ENCODE measurements at places on chromosomes 2 and 18.
A peak's percentile ranks its signal among the peaks of the same experiment; 100 is the strongest.

DNA sequence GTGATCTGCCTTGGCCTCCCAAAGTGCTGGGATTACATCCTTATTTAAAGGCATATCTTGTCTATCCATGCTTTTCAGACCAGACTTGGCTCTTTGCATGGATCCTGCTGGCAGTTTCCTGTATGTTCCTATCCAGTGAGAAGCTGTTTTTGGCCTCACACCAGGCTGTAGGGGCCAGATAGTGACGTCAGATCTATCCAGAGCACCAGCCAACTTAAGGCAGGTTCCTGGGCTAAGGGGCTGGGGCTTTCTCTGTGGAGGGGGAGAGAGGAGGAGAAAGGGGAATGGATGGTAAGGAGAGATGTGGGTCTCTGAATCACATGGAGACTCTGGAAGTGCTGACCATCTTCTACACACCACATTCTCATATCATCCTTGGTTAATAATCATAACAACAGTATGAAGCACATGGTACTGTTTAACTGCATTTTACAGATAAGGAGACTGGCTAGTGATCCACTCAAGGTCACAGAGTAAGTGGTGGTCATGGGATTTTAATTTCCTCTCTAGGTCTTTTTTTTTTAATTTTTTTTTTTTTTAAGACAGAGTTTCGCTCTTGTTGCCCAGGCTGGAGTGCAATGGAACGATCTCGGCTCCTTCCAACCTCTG, 2.0 kb upstream of the FAM117B start:
- no peak for DNase-seq

- no peak for DNase-seq
Observed at GRCh38 chr18:24072743-24073142, 58.2 kb downstream of the TTC39C start.

GRCh38 chr2:66481100-66481549, 46.2 kb downstream of the MEIS1 start:
- no peak for DNase-seq

DNA sequence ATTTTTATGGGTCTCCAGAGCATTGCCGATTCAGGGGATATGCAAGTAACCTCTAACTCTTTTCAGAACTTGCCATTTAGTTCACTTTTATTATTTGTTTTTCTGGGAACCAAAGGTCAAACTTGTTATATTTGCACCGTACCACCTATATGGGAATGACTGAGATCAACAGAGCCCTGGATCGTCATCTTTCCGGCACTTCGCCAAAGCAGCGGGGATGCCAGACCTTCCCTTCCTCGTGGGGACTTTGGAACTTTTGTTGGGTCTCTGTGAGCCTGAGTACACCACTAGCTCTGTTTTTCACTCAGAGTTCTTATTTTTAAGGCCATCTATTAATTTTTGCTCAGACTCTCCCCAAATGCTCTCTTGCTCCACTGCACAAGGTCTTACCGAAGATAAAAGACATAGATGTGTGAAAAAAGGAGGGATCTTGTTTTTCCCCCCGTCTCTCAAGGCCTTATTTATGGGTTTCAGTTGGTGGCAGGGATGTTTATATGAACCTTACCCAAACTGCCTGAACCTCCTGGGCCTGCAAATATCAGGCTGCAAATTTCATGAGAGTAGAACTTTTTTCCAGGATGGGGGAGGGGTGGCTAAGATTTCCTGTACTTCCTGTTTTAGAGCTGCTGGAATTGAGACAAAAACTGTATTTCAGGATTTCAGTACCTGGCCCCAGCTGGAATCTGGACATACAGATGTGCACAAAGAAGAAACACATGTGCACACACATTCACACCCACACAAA, 350.3 kb downstream of the HRH4 start:
- no peak for DNase-seq

GRCh38 chr2:196592331-196592910, 47.1 kb upstream of the CCDC150 start:
- peak; percentile 33 for DNase-seq

DNA sequence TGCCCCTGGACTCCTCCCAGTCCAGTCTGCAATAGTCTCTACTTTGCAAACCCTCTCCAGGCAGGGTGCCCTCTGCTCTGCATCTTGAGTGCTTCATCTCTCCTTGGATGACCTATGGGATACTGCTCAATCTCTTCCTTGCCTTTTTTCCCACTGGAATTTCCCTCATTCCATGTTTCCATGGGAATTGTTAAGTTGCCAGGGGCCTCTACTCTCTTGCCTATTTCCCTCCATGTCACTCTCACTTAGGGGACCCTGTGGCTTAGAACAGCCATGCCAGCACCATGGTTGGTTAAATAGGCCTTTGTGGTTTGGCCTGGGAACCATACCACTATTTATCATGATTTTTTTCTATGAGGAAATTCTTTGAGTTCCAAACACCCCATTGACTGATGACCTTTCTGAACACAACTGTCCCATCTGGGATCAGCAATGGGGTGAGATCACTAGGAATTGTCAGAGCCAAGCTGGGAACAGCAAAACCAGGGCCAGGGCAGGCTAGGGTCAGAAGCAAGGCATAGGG, 91.4 kb upstream of the RBMS1 start:
- DNase-seq = no peak

DNA sequence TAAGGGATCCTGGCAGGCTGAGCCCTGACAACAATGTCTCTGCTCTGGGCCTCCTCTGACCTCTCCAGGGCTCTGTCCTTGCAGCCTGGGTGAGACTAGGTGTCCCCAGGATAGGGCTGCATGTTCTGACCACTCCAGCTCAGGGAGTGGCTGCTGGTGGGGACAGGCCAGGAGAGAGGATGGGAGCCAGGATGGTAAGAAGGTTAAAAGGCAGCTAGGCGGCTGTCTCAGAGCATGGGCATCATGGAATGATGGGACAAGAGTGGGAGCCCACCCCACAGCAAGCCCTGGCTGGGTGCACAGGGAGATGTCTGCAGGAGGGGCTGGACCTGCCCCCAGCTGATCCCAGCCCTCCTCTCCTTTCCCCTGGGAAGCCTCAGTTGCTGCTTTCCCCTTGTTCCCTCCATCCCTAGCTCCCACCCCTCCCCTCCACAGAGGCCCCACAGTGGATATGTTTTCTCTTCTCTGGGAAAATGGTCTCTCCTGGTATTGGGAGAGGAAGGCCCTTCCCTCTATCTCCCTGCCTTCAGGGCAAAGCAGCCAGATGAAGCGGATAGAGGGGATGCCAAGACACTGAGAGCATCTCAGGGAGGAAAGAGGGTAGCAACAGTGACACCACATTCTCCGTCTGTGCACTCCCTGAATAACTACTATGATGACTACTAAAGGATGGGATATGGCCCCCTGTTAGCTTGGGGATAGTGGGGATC, 334.3 kb downstream of the DYSF start:
- DNase-seq = no peak

GRCh38 chr2:9918275-9918674, 33.2 kb upstream of the GRHL1 start:
- DNase-seq = no peak

DNA sequence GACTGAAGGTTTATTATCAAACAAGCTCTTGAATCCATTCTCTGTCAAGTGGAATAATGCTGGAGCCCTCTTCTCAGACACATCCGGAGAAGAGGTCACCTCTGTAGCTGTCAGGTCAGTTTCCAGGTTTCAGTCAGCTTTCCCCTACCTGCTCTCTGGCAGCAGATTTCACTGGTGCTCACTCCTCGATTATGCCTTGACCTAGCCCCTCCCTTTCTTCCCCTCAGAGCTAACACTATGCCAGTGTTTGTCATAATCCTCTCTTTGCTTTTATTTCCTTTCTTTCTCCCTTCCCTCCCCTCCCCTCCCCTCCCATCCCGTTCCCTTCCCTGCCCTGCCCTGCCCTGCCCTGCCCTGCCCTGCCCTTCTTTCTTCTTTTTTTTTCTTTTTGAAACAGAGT, 22.5 kb upstream of the PLEKHM3 start:
- no peak for DNase-seq

DNA sequence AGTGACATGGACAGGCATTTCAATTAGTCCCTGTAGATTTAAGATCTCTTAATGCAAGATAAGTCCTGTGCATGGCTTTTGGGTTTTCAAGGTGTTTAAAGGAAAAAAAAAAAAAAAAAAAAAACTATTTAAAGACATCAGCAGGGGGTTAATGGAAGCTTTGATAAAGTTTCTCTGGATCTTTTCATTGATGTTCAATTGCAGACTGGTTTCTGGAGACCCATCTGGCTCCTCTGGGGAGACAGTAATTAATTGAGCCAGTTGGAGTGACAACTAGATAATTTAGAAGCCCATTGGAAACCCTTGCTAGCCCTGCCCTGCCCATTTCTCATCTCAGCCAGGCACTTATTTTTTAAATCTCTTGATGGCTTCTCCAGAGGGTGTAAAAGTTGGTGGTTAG, 98.7 kb downstream of the EPHA4 start:
- no peak for DNase-seq

GRCh38 chr2:204881655-204882054, 336.4 kb downstream of the PARD3B start:
- no peak for DNase-seq

- no peak for DNase-seq
Observed at GRCh38 chr2:234451852-234452625, 44.8 kb downstream of the ARL4C start.

DNA sequence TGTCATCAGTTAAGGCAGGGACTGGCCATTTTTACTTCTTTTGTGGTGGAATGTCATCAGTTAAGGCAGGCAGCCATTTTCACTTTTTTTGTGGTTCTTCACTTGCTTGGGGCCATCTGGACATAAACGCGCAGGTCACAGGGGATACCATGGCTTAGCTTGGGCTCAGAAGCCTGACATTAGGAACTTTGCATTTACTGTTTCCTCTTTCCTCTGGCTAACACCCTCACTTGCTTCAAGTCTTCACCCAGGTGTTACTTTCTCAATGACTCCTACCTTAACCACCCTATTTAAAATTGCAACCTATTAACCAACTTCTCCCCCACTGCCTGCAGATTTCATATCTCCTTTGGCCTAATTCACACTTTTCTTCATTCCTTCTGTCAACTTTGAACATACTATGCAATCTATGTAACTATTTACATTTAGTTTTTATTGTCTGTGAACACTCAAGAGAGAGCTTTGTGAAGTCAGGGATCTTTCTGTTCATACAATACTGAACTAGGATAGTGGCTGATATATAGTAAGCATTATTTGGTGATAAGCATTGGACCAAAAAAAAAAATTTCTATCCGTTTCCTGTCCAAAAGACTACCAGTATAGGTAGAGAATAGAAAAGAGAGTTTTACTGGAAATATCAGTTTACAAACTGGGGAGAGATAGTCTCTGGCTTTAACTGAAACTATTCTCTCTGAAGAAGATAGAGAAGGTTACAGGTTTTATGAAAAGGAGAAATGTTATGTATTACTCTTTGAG, 600.1 kb upstream of the ZNF804A start:
- no peak for DNase-seq

GRCh38 chr2:183530333-183530901, 406.2 kb downstream of the NUP35 start:
- no peak for DNase-seq

GRCh38 chr2:69345434-69345833, 41.6 kb downstream of the GFPT1 start:
- DNase-seq = no peak

DNA sequence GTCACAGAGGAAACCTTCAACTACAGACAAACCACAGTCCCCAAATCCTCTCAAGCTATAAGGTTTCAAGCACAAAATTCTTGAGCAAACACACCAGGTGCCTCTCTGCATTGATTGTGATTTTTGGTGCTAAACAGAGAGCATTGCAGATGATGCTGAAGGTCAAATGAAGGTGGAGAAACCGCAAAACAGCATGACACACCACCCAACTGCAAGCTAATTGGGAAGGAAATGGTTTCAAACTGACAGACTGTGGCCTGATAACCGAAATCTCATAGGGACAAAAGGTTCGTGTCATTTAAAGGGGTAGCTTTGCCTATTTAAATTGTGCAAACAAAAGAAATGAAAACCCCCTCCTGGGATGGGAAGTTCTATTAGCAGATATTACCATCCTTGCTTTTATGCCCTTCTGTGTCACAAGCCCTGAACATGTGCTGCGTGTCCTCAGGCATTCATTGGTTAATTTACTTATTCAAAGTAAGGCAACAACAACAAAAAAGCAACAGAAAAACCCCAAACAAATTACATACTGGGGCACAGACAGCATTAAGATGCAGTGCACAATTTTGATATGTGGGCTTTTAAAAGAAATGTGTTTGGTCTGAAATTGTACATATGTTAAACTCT, 154.9 kb downstream of the AQP4 start:
- DNase-seq = no peak

GRCh38 chr2:6538607-6539006, 327.1 kb downstream of the CMPK2 start:
- no peak for DNase-seq

DNA sequence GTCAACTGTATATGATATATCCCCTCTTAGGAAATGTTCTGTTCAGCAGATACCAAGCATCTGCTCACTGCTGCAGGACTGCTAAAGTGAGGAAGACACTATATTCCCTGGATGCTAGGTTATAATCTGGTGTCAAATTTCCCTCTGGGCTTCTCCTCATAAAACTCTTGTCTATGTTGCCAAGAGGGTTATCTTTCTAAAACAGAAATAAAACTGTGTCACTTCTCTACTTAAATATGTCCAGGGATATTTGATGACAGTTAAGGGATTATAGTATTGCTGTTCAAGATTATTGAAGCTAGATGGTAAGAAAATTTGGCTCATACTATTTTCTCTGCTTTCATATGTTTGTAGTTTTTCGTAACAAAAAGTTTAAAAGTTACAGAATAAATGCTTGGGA, 30.5 kb upstream of the SNRNP27 start:
- DNase-seq = no peak

- DNase-seq = no peak
Observed at GRCh38 chr2:58070765-58071164, 24.2 kb downstream of the VRK2 start.

GRCh38 chr2:230423851-230424458, 8.0 kb downstream of the SP100 start:
- no peak for DNase-seq

- no peak for DNase-seq
Observed at GRCh38 chr2:3446381-3446780, 66.9 kb downstream of the TRAPPC12 start.

GRCh38 chr2:220811115-220811514, 761.0 kb downstream of the EPHA4 start:
- no peak for DNase-seq

GRCh38 chr2:96315400-96316071, 9.6 kb upstream of the ITPRIPL1 start:
- no peak for DNase-seq

DNA sequence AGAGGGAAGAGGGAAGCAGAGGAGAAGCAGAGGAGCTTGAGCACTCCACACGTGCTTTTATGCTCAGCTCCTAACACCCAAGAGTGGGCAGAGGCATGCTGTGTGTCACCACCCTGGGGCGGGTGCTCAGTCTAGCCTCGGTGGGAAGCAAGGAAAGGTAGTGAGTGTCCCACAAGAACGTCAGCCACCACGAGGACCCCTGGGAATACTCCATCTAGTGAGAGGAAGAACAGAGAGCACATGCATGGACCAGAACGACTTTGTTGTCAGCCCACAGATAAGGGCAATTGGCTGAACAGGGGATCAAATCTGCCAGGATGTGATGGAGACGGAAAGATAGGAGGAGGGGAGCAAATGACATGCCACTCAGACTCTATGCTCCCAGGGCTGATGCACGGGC, 83.4 kb downstream of the XDH start:
- no peak for DNase-seq

GRCh38 chr2:119369845-119370244, 3.1 kb downstream of the DBI start:
- DNase-seq = no peak

Data from NCI-H1092 (cell line).